Right forelimb (tissue), 1 donor: ENCODE measurements at places on chromosomes 5 and 9.

- no peak for DNase-seq
Measured at GRCh38 chr5:35248843-35249780, 18.8 kb upstream of the PRLR start.

DNA sequence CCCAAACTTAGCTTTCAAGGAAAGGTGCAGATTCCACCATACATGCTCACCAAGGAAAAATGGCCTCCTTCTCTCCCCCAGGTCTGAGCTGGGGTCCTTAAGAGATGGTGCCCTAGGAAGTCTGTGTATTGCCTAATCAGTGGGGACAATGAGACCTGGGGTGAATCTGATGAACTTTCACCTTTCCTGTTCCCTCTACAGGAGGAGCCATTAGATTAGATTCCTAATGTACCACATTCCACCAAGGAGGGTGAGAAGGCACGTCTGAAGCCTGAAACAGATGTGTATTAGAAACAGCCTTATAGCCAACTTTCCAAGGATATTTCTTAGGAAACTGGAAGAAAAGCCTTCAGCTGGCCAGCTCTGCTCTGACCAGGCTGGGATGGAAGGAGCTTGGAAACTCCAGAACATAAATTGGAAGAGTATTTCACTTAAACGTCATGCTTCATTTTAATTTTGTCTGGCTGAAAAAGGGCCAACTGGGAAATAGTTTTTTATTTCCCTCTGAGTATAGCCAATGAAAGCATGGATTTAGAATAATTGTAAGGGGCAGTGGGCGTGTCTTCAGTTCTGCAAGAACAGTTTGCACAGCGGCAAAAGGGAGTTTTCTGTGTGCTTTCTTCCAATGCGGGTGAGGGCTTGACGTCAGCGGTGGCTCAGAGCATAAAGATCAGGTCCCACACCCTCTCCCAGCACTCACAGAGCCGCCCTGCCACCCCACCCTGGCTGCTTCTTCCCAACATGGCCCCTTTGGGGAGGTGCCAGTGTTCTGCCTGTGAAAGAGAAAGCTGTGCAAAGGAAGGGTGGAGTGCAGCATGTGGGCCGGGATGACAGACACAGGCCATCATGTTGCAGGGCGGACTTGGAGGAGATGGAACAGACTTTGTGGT lies 210.9 kb downstream of the ESM1 start:
- DNase-seq: peak; percentile 86

GRCh38 chr9:88322906-88323566 lies 65.2 kb upstream of the SPIN1 start:
- DNase-seq: no peak

- DNase-seq: no peak
Measured at GRCh38 chr5:73901043-73901442, 275.0 kb downstream of the ARHGEF28 start.

DNA sequence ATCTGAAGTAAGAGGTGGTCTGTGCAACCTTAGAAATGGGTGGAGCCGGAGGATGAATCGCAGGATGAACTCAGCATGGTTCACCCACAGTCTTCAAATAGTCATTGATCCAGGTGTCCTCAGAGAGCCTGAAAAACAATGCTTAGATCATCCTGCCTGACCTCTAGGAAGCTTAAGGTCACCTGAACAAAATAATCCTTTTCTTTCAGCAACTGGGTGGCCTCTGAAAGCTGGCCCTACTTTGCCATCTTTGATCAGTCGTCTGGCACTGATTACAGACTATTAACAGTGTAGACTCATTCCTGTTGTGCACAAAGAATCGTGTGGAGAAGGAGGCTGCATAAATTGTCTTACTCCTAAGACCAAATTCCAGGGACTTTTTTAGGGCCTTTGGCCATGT lies 50.7 kb downstream of the PIP5K1B start:
- DNase-seq: no peak

- no peak for DNase-seq
Measured at GRCh38 chr5:107572715-107573368, 97.9 kb downstream of the EFNA5 start.

DNA sequence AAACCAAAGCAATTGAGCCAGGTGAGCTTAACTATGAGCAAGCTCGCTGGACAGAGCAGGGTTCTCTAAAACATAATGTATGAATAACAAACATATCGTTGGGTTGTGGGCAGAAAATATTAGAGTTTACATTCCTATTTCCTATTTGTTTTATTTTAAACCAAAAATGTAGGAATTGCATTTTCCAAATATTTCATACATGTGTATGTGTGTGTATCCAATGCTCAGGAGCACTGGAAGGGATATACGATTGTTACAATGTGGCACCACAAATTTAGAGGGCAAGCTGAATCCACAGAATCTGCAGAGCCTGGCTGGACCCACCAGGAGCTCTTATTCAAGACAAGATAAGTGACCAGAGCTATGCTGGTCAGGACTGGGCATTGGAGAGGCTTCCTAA lies 325.3 kb upstream of the HAPLN1 start:
- DNase-seq: no peak

DNA sequence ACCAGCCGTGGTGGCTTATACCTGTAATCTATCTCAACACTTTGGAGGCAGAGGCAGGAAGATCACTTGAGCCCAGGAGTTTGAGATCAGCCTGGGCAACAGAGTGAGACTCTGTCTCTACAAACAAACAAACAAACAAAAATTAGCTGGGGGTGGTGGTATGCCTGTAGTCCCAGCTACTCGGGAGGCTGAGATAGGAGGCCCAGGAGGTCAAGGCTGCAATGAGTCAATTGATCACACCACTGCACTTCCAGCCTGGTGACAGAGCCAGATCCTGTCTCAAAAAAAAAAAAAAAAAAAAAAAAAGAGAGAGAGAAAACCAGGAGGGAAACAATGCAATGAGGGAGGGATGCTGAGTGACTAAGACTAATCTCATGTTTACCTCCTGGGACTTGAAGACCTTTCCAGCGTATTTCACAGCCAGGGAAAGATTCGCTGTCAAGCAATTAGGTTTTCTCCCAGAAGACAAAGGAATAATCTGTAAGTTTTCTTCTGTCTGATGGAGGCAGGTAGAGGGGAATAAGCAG lies 51.1 kb upstream of the MIER3 start:
- no peak for DNase-seq

DNA sequence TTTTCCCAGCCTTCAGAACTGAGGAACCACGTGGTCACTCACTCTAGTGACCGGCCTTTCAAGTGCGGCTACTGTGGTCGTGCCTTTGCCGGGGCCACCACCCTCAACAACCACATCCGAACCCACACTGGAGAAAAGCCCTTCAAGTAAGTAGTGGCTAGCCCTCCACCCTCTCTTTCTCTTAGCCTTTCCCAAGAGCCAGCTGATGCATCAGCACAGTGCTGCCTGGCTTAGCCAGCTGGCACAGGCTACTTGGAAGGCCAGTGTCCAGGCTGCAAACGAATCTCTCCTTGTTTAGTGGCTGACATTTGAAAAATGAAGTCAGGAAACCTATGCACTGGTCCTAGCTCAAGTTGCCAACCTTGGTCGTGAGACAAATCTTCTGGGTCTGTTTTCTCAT lies 91.1 kb downstream of the PRDM6 start:
- DNase-seq: no peak

- no peak for DNase-seq
Measured at GRCh38 chr5:78636682-78637081, 11.9 kb downstream of the LHFPL2 start.

DNA sequence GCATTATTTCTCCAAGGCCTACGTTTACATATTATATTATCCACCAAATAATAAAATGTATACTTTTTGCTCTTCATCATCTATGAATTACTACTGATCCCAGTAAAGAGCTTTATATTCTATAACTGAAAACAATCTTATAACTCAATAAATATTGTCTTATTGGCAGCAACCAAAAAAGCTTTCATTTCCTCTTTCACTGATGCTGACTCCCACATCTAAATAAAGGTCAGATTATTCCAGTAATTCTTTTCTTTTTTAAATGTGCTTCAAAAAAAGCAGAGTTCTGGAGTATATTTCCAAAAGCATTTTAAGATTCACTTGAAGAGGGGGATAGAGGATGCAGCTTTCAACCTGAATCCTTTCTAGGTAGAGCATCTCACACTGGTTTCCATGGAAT lies 75.3 kb upstream of the NR4A3 start:
- DNase-seq: no peak

GRCh38 chr9:110712955-110713354 lies 44.4 kb downstream of the MUSK start:
- no peak for DNase-seq

- DNase-seq: no peak
Measured at GRCh38 chr5:26932238-26932637, 106.1 kb downstream of the CDH9 start.

DNA sequence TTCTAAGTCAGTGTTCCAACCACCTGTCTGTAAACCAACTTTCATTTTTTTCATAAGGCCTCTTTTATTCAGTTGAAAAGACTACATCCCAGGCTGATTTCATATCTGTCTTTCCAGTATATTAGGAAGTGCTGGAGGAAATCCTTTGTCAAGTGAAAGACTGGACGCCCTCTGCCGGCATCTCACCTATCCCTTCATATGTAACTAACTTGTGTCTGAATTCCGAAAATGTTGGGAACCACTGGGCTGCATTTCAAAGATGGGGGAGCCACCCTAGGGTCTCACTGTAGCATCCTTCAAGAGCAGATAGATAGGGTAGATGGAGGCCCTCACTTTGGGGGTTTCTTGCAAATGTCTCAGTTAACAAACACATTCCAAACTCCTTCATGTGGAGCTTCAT lies 569.8 kb downstream of the CTNND2 start:
- DNase-seq: no peak

- DNase-seq: no peak
Measured at GRCh38 chr9:93480728-93481324, 27.4 kb upstream of the FAM120AOS start.

GRCh38 chr5:95713960-95714710 lies 17.0 kb upstream of the RHOBTB3 start:
- DNase-seq: no peak

DNA sequence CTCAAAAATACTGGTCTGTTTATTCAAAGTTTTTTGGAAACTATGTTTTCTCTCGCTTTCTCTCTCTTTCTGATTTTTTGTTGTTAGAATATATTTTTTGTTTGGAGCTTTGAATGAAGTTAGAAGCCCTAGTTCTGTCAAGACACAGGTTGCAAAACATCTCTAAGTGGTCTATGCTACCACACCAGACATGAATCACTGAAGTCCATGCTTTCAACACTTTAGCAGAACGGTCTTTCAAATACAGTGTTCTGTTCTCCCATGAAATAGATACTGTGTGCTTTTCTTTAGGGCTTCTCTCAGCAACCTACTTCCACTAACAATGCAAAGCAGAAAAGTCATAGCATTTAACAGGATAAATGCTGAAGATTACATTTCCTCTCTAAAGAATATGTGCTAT lies 392.5 kb downstream of the TMEM167A start:
- DNase-seq: no peak

GRCh38 chr9:134556531-134557068 lies 85.0 kb upstream of the COL5A1 start:
- DNase-seq: peak; percentile 88

- no peak for DNase-seq
Measured at GRCh38 chr5:90055831-90056328, 353.7 kb downstream of the CETN3 start.

GRCh38 chr5:65364907-65365306 lies 116.8 kb downstream of the ADAMTS6 start:
- DNase-seq: no peak
